NCI-H1417 (cell line): ENCODE measurements at places on chromosomes 7 and 10.

- no peak for DNase-seq
Measured at GRCh38 chr10:7111561-7111960, 299.3 kb downstream of the SFMBT2 start.

DNA sequence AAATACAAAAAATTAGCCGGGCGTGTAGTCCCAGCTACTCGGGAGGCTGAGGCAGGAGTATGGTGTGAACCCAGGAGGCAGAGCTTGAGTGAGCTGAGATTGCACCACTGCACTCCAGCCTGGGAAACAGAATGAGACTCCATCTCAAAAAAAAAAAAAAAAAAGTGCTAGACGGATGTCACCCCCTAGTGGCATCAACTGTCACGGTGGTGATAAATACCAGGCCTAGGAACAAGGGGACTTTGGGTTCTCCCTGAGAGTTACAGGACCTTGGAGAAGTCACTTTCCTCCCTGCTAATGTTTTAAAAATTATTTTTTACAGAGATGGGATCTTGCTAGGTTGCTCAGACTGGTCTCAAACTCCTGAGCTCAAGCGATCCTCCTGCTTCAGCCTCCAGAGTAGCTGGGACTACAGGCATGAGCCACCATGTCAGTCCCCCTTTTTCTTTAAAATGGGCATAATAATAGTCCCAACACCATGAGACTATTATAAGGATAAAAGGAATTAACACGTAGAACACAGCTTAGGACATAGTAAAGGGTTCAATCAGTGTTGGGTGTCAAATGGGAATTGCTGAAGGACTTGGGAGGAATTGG is 2.6 kb upstream of the TMEM130 start:
- DNase-seq, result no peak

- no peak for DNase-seq
Measured at GRCh38 chr7:20194343-20194995, 22.7 kb downstream of the MACC1 start.

- peak; percentile 27 for DNase-seq
Measured at GRCh38 chr10:3882855-3883254, 97.8 kb upstream of the KLF6 start.

DNA sequence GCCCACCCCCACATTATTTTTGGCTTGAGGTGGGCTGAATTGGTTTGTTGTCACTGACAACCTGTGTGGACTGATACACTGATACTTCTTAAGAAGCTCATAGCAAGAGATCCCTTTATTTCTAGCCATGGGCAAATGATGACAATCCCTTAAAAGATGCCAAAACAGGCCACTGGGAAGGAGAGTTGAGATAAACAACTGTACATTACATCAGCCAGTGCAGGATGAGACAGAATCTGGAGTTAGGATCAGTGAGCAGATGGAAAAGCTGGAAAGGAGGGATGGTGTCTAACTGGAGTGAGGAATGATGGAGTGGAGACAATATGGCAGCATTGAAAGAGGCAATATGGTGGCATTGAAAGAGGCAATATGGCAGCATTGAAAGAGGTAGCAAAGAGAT is 195.9 kb upstream of the LYZL2 start:
- DNase-seq, result no peak

GRCh38 chr7:23593706-23594105 is 3.5 kb upstream of the CCDC126 start:
- no peak for DNase-seq

DNA sequence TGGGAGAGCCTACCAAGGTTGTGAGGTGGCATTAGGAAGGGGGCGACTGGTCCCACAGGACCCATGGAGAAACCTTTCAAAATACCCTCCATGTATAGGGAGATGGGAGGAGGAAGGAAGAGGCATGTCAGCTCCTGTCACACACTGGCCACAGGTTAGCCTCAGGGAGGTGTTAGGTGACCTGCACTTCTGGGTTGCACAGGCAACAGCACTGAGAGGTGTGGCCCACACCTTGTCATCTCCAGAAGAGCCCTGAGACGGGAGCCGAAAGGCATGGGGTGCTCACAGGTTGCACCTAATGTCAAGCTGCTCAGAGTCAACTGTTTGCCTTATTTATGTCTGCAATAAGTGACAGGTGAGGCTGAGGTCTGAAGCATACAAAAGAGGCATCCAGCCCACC is 14.6 kb upstream of the USP6NL start:
- no peak for DNase-seq

- DNase-seq, result no peak
Measured at GRCh38 chr7:13910805-13911551, 78.5 kb downstream of the ETV1 start.

- no peak for DNase-seq
Measured at GRCh38 chr10:52064084-52064845, 249.8 kb upstream of the DKK1 start.

DNA sequence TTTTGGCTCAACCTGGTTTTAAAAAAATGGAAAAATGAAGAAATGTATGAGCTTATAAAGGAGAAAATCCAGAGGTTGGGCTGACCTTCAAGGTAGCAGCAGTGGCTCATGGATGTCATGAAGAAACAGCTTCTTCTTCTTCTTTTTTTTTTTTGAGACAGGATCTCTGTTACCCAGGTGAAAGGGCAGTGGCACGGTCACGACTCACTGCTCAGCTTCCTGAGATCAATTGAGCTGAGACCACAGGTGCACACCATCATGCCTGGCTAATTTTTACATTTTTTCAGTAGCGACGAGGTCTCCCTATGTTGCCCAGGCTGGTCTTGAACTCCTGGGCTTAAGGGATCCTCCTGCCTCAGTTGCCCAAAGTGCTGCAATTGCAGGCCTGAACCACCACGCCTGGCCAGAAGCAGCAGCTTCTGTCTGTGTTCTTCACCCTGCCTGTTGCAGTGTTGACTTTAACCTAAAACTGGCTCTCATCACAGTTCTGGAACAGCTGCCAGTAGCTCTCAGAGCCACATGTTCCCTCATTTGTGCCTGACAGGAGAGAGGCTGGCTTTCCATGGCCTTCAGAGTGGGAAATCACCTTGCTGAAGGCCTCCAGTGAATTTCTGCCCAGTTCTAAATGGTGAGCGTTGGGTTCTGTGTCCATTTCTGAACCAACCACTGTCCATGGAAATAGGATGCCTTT is 117.7 kb downstream of the PFKFB3 start:
- no peak for DNase-seq

DNA sequence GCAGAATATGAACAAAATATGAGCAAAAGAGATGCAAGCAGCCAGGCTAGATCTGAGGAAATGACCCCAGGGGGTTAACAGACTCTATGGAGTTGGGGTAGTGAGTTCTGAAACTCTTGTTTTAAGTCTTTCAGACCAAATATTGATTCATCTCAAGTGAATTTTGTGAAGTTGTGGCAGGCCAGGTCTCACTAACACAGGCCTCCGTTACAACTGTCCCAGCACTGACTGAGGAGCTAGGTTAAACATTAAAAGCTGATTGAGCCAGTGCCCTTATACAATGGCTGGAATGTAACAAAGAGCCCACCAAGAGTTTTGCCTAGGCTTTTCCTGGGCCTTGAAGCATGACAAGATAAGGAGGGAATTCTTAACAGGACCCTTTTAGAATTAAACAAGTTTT is 192.3 kb upstream of the STK17A start:
- no peak for DNase-seq

GRCh38 chr7:121102619-121103018 is 114.1 kb downstream of the CPED1 start:
- no peak for DNase-seq

GRCh38 chr10:93468461-93469213 is 13.5 kb downstream of the MYOF start:
- no peak for DNase-seq

- no peak for DNase-seq
Measured at GRCh38 chr10:65611592-65611991, 1314.2 kb upstream of the LRRTM3 start.

GRCh38 chr10:52106899-52107298 is 207.2 kb upstream of the DKK1 start:
- DNase-seq, result peak; percentile 13

DNA sequence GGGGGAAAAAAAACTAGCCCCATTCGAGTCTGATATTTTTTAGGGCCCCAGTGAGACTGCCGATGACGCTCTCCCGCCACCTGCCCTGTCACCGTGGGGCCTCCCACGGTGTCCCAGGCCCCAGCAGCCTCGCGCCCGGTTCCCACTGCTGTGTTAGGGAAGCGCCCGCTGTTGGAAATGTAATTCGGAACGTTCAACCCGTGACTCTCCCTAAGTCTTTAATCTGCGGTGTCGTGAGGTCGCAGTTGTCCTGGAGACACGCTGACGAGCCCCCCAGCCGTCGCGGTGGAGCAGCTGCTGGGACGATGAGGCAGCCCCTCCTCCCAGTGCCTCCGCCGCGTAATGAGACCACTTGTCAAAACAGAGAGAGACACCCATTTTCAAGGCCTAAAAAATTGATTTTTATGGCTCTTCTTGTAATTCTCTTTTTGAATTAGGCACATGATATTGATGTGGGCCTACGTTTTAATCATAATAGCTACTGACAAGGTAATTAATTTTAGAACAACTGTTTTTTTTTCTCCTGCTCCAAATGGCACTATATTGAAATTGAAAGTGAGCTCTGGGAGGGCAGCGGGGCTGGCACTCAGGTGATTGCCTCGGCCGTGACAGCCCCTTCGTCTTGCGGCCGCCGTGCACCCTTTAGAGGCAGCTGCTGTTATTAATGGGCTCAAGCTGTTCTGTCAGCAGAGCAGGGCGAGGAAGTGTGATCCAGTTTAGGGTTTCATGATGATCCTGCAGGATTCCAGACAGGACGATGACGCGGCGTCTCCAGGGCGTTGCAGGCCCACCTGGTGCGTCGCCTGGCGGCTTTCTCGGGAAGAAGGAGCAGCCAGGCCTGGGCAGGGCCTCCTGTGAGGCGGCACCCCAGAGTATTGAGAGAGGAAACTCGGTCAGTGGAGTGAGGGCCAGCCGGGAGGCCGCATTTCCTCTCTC is 63.3 kb downstream of the NKX6-2 start:
- peak; percentile 52 for DNase-seq

GRCh38 chr10:29163746-29164145 is 125.1 kb upstream of the LYZL1 start:
- no peak for DNase-seq

DNA sequence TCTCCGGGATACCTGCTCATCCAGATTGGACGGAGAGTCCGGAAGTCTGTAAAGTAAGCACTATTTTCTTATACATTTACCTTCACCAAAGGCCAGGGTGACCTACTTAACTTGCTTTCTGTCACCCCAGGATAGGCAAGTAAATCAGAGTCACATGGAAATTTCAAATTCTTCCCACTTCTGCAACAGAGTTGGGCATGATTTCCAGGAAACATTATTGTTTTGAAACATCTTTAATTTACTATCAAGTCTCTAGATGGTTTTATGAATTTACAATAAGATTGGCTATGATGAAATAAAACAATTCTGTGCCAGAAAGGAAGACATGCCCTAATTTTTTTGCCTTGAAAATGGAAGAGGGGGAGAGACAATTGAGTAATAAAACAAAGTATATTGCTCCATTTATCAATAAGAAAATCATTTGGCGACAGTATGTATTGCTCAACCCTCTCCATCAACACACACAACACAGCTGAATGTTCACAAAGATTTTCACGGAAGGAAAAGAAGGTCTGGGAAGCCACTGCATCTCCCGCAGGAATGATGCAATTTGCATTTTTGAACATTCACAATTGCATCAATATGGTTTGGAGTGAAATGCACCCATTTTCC is 702.8 kb downstream of the PARD3 start:
- no peak for DNase-seq

- DNase-seq, result no peak
Measured at GRCh38 chr7:134996097-134996550, 9.8 kb downstream of the AGBL3 start.

DNA sequence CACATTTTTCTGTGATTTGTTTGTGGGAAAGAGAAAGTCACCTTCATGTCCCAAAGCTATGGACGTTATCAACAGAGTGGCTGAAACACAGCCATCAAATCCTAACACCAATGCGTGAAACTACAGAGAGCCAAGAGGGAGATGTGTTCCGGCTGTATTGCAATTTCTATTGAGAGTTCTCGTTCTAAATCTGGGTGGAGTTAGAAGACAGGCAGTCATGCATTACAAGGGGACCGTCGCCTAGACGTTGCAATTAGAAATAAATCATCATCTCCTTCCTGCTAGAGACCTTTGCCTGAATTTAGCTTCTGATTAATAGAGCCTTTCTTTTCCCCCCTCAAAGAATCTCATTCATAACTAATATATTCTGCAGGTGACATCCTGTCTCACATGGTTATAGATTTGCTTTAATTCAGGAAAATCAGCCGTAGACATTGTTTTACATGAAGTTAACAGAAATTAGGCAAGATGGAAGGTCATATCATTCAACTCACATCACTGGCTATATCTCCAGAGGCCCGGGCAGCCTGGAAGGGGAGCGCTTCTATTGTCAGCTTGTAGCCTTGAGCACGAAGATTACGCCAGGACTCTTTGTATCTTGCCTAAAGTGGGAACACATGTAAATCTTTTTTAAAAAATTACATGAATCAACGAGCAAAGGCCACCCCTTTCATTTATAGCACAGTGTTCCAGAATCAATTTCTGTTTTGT is 52.6 kb downstream of the HABP2 start:
- no peak for DNase-seq

DNA sequence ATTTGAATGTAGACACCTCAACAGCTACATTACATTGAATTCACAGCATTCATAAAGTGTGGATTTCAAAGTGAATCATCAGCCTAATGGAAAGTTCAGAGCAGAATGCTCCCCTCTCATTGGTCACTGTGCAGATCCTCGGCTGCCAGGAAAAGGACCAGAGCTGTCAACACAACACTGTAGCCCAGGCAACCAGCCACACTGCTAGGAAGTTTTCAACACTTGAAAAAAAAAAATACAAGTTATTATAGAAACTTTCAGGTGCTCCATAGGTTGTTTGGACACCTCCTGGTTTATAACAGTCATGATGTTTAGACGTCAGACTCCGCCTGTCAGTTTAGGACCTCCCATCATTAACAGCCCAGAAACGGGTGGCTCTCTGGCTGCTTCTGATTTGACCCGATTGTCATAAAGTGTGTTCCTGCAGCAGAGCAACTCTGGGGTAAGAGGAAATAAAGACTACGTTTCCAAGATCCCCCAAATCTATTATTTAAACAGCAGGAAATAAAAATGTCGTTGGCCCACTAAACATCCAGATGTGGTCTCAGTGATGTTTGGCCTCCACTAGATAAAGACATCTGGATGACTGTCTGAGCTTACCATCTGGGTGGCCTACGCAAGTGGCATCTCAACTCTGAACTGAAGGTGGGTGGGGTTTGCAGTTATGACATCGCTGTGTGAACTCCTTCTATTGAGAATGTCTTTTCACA is 117.4 kb downstream of the CABCOCO1 start:
- no peak for DNase-seq

- DNase-seq, result no peak
Measured at GRCh38 chr10:119981826-119982225, 89.3 kb downstream of the SEC23IP start.

DNA sequence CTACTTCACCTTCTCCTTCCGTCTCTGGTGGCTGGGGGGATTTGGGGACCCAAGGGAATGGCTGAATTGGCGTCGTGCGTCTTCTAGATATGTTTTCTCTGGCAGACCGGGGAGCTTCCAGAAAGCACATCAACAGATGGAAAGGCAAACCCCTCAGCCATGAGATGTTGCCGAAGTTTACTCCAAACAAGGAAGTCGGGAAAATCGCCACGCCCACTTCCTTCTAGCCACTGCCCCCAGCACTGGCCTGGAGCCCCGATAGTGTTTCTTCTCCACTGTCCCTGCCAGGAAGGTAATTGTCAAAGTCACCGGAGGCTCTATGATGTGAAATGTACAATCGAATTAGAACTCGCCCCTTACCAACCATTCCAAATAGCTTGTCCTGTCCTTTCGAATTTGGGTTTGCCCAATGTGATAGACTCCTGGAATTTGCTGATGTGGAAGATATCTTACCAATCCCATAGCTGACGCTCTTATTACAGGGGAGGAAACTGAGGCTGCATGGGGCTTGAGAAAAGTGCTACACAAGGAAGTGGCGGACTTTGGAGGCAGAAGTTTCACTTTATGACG is 191.0 kb downstream of the LSM5 start:
- no peak for DNase-seq
